AG08395 (cell line): ENCODE measurements at places on chromosomes 11 and 22.

GRCh38 chr11:29634244-29634643, 382.6 kb downstream of the KCNA4 start:
- DNase-seq, result peak; percentile 32

- DNase-seq, result peak; percentile 39
Measured at GRCh38 chr11:116874251-116874650, 36.8 kb upstream of the APOA1 start.

DNA sequence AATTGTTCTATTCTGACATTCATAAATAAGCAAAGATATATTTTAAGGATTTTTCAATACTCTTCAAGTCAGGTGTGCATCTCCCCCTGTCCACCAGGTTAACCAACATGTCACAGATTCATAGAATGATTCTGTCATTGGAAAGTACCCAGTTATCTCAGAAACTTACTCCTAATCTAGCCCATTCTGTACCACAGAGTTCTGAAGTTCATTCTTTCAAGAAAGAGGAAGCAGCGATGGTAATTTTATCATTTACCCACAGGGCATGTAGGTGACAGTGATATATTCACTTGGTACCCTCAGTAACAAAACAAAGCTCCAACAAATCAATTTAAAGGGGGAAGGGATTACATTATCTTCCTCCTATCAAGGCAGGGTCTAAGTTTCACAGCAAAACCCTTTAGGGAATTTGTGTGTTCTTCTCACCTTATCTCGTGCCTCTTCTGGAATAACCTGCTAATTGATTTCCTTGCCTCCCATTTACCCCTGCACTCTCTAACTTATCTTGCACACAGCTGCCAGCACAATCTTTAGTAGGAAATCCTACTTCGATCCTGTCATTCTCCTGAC, 19.0 kb upstream of the MPPED2 start:
- no peak for DNase-seq

DNA sequence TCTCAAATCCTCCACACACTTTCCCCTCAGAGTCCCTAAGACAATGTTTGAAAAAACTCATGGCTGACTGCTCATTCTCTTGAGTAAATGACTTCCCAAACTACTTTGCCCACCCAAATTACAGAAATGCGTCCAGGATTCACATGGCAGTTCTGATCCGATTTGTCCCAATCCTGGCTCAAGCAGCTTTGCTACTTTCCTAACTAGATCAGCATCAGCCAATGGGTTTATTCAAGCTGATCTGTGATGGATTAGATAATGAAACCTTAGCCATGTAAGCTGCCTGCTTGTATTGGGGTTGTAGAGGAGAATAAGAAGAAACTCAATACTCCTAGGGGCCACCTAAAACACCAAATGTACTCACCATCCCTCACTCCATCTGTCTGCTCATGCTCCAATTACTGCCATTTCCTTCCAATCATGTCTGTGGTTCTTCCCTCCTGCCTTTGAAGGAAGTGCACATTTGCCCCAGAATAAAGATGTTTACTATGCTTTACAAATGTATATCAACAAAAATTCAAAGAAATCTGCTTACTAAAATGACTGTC, 6.9 kb downstream of the RBFOX2 start:
- DNase-seq, result no peak

- DNase-seq, result no peak
Measured at GRCh38 chr22:43267981-43268660, 75.1 kb downstream of the SCUBE1 start.

DNA sequence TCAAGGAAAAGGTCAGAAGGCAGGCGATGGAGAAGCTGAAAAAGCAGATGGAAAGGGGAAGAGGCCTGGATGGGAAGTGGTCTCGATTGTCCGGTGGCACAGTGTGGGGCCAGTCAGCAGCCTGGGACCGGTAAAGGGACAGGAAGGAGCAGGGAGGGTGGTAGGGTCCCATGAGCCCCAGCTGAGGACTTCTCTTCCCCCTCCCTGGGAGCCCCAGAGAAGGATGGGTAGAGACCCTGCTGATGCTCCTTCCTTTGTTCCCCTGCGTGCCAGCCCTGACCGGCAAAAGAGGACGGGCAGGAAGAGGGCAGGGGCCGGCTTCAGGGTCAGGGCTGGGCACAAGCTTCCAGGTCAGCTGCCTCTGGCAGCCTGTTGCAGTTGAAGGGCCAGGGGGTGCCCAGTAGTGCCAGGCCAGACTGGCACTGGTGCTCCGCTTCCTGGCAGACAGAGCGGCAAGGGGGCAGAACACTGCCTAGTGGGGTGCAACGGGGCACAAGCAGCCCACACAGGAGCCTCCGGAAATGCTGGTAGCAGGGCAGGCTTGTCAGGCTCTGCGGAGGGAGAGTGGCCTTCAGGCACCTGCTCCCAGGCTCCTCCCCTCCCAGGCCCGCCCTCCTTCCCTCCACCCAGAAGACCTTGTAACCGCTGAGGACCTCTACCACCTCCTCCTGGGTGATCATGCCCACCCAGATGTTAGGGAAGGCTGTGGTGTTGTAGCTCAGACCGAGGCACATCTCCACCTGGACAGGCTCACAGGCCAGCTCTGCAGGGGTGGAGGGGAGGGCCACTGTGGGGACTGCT, 739 bp upstream of the C1QTNF5 start:
- DNase-seq, result no peak

DNA sequence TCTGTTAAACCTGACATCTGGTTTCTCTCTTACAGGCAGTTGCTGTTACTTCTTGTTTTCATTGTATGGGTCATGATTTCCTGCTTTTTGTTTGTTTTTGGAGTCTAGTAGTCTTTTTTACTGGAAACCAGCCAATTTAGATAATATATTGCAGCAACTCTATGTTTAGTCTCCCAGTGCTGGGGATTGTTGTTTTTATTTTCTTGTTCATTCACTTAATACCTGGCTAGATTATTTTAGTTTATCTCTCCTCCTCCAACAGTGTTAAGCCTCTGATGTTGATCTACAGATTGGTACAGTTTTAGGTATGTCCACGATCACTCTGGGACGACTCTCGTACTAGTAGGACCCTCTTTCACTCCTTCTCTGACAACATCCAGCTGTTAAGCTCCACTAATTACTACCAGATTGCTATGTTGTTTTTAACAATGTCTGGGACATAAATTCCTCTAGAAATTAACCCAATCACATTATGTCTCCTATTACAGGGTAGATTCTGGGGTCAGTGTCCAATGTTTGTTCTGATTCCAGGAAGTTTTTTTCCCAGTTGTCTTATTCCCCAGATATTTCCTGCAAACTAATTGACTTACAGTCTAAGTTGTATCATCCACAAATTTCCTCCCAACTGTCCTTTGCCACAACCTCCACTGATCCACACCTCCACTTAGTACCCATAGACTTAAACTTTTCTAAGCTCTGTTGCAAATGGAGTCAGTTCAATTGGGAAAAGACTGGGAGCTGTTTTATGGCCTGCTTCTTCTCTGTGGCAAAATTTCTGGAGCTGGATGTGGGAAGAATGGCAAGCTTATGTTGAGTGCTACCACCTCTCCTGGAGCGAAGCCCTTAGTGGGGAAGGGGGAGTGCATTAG, 1280.6 kb upstream of the CNTN5 start:
- DNase-seq, result no peak

DNA sequence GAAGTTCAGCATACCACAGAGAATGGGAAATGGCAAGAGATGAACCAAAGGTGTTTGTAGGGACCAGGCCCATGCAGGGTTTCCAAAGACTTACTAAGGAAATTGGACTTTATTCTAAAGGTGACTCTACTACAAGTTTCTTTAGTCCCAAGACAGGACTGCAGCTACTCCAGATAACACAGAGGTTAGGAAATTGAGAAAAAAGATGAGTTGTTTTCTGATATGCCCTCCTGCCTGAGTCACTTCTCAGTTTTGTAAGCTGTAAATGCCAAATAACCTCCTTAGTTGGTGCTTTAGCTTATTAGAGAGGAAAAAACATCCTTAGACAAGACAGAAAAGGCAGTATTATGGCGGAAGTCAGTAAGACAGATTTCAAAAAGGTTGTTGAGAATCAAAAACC, 95.9 kb downstream of the C11orf58 start:
- no peak for DNase-seq

DNA sequence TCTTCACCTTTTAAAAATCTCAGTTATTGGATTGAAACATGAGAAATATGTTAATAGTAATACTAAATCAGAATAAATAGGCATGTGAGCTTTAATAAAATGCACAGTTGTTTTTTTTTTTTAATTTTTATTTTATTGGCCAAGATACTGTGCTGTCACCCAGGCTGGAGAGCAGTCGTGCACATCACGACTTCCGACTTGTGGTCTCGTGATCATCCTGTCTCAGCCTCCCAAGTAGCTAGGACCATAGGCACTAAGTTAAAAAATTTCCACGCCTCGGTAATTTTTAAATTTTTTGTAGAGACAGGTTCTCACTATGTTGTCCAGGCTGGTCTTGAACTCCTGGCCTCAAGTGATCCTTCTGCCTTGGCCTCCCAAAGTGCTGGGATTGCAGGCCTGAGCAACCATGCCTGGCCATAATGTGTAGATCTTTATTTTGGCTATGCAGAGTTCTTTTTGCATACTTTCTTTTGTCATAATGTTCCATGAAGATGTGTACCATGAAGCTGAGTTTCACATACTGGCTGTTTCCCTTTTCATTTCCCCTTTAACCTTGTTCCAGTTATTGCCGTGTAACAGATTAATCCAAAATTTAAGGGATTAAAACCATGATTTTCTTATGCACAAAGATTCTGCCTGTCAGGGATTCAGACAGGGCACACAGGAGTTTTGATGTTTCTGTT, 16.0 kb downstream of the CAPRIN1 start:
- DNase-seq, result no peak

DNA sequence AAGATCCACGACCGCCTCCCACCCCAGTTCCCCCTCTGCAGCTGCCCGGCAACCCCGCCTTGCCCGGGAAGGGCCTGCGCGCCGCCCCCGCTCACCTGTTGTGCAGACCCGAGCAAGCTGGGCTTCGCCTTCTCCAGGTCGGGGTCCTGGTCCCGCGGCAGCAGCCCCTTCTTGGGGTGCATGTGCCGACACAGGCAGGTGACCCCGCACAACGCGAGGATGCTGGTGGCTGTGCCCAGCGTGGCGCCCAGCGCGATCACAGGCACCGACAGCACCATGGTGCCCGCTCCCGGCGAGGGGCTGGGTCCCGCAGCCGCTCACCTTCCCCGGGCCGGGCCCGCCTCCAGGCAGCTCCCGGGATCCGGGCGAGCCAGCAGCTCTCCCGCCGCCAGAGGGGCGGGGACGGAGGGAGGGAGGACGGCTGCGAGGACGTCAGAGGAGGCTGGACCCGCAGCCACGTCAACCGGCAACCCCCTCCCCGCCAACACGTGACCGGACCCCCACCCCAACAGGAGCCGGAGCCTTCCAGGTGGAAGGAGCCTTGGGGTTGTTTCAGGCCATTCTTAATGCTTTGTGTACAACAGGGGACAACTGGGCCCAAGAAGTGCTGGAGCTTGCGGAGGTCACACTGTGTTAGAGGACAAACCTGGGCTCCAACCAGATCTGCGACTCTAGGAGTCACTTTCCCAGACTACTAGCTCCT, at the start of gene SYT13:
SYT13 (minus strand) TSS at position 412 of the 703 bp plus-strand sequence; CDS start at position 278, 134 bp downstream.
- DNase-seq, result no peak

GRCh38 chr11:61609980-61610366, 29.1 kb upstream of the SYT7 start:
- no peak for DNase-seq

DNA sequence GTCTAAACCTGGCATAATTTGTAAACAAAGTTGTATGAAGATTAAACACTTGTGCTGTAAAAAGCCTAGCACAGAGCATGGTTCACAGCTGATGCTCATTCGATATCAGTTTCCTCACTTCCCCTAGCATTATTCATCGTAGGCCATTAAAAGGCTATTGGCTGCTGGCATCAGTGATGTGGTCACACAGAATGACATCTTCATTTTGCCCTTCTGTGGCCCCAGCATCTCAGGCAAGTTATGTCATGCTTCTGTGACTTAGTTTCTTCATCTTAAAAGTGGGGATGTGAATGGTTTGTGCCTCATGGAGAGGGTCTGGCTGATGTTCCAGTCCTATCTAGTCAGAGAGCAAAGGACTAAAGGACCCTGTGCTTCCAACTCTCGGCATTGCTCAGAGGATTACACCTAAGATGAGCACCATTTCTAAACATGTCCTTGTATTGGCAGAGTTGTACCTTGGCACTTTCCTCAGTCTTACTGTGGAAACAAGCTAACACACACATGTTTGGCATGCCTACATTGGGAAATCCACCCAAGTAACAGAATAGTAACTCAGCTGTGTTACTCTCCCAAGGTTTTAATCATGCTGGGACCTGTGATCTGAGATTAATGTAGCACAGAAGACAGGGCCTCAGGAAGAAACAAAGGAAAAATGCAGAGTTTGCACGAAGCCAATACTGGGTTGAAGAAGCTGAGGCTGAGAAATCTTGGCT, 83.5 kb upstream of the OR9Q1 start:
- DNase-seq, result no peak

DNA sequence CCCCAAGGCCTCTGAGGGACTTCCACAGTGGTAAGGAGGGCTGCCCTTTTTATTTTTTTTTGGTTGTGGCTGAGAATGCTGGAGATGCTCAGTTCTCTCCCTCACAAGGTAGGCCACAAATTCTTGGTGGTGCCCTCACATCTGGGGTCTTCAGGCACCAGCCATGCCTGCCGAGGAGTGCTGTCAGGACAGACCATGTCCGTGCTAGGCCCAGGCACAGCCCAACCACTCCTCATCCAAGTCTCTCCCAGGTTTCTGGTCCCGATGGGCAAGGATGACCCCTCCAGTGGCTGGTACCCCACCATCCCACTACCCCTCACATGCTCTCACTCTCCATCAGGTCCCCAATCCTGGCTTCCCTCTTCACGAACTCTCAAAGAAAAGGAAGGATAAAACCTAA, 4.2 kb downstream of the THY1 start:
- DNase-seq, result no peak

GRCh38 chr11:62601372-62602140, at the start of gene MTA2:
Gene MTA2 (minus strand): TSS chr11:62601865. CDS start chr11:62601450, 415 bp downstream.
- peak; percentile 97 for DNase-seq

DNA sequence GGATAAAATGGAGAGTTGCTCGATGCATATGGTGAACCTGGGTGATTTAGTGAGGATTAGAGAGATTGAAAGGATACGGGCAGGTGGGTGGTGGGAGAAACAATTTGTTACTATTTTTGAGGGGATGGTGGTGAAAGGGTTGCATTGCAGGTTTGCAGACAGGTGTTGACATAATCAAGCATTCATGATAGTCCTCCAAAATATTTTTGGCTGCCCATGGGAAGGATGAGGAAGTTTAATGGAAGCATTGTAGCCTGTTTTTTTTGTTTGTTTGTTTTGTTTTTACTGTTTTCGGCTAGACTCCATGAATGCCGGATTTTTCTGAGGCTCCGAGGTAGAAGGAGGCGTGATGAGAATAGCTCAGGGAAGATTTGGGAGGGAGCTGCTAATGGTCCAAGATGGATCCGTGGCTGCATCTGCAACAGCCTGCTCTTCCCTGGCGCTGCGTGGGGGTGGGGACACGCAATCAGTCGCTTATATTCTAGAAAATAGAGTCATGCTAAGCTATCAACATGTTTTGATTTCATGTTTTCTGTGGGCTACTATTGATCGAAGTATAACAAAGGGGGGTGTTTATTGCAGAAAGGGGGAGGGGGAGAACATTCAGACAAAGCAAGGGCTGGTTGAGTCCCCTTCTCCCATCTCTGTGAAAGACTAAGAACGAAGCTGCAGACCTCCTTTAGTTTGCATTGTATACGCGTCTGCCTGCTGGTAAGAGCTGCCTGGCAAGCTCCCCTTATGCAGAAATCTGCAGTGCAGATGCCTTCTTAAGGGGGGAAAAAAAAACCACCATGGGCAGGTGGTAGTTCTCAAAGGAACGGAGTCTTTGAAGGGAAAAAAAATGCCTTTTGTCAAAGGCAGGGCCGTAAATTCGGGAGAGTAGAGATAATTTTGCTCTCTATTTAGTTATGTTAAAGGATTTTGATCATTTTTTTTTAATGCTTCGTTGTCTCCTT, 1.0 kb downstream of the RTN3 start:
- peak; percentile 23 for DNase-seq
